GM06990 (cell line): ENCODE measurements at places on chromosomes 7 and 10.

- no peak for DNase-seq
These were observed 24.0 kb upstream of the KMT2C start for GRCh38 chr7:152459724-152460251.

DNA sequence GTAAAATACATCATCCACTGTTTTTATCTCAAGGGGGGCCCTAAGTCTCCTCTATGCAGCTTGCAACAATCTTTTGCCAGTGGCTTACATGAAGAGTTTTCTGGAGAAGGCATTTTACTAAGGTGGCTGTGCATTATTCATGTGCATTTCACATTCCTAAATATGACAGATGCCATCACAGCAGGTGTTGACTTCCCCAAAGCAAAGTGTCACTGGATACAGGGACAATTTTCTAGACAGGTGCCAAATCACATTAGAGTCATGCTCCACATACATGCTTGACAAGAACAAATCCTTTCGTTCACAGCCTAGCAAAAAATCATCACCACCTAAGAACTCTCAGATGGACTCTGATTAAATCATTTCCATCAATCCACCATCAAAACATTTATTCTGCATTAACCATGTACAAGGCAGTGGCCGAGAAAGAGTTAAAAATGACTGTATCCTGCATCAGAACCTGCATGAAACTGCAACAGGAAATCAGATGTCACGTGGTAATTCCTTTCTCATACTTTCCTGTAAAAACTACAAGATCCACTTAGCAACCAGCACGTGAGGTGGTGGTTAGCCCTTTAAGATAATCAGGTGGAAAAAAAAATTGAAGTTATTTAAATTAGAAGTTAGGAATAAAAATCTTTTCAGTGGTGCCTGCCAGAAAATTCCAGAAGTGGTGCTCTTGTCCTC, 88.2 kb upstream of the AFAP1L2 start:
- no peak for DNase-seq

GRCh38 chr7:69049326-69049725, 548.9 kb upstream of the AUTS2 start:
- no peak for DNase-seq

GRCh38 chr7:95915731-95916130, 143.4 kb downstream of the DYNC1I1 start:
- DNase-seq, result no peak

DNA sequence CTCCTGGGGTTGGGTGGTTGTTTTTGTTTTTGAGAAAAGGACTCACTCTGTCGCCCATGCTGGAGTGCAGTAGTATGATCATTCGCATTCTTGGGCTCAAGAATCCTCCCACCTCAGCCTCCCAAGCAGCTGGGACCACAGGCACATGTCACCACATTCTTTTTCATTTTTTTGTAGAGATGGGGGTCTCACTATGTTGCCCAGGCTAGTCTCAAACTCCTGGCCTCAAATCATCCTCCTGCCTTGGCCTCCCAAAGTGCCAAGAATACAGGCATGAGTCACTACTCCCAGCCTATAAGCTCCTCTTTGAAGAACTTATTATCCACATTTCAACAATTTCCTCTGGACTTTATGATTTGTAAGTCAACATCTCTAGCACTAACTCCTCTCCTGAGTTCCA, 102.7 kb downstream of the KMT2C start:
- DNase-seq, result no peak

DNA sequence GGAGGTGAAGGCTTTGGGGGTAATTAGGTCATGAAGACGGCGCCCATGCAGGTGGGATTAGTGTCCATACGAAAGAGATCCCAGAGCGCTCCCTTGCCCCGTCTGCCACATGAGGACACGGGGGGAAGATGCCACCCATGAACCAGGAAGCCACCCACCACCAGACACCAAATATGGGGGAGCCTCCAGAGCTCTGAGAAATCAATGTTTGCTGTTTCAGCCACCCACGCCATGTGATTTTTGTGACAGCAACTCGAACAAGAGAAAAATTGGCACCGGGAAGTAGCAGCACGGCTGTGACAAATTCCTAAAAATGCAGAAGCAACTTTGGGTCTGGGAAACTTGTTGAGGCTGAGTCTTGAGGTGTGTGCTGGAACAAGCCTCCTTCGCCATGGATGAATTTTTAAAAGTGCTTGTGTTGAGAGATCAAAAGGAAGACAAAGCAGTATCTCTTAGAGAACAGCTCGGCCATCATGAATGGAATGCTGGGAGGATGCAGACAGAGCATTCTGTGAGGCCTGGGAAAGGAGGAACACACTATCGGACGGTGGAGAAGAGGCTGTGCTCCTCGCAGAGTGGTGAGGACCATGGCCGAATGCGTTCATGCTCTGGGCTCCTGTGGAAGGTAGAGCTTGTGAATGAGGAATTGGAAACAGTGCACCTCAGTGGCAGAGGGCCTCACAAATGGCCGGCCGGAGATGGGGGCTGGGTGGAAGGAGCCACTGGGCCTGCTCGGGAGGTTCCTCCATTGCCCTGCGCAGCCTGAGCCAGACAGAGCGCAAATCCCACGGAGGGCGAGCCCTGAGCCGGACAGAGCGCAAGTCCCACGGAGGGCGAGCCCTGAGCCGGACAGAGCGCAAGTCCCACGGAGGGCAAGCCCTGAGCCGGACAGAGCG, 277.5 kb downstream of the PTPRN2 start:
- DNase-seq, result no peak

GRCh38 chr10:3735175-3735574, 49.8 kb downstream of the KLF6 start:
- DNase-seq, result no peak

GRCh38 chr10:28060031-28060607, 61.2 kb upstream of the ODAD2 start:
- no peak for DNase-seq

GRCh38 chr7:150450491-150451001, at the start of gene GIMAP8:
TSS of gene GIMAP8 (plus strand) at chr7:150450630. CDS start at chr7:150466699, 16,069 bp downstream.
- DNase-seq, result no peak

- DNase-seq, result no peak
These were observed 294.1 kb upstream of the YAE1 start for GRCh38 chr7:39272111-39272510.

DNA sequence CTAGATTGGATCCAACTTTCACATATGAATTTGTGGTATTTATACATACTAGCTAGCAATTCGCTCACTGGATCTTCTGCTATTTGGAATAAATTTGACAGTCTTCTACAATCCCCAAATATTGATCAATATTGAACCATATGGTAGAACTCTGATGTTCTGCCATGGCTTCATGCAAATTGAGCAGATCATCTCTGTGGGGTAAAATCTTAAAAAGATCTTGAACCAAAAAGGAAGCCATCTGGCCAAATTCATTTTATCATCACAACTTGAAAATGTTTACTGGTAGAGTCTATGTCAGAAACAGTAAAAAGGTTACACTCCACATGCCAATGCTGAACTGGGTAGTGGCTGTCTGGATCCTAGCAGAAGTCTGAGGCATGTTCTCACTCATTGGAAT, 80.0 kb downstream of the LHFPL3 start:
- no peak for DNase-seq
